ENCODE measurements at places on chromosomes 1 and 21.

- no peak overlapping the region for H3K27ac ChIP-seq
- H3K36me3 ChIP-seq: peaks cover 17% of the 10 kb centered on the region
- no peaks in the 10 kb centered on the region for H3K27me3 ChIP-seq
Measured at GRCh38 chr1:55155522-55155921, 59.6 kb downstream of the USP24 start.

- H3K4me3 ChIP-seq: no peak overlapping the region
- H3K27ac ChIP-seq: peak overlapping the region; percentile 79
- H3K4me1 ChIP-seq: peaks cover 17% of the 10 kb centered on the region
Measured at GRCh38 chr21:38925923-38926322, 120.2 kb downstream of the ETS2 start.

DNA sequence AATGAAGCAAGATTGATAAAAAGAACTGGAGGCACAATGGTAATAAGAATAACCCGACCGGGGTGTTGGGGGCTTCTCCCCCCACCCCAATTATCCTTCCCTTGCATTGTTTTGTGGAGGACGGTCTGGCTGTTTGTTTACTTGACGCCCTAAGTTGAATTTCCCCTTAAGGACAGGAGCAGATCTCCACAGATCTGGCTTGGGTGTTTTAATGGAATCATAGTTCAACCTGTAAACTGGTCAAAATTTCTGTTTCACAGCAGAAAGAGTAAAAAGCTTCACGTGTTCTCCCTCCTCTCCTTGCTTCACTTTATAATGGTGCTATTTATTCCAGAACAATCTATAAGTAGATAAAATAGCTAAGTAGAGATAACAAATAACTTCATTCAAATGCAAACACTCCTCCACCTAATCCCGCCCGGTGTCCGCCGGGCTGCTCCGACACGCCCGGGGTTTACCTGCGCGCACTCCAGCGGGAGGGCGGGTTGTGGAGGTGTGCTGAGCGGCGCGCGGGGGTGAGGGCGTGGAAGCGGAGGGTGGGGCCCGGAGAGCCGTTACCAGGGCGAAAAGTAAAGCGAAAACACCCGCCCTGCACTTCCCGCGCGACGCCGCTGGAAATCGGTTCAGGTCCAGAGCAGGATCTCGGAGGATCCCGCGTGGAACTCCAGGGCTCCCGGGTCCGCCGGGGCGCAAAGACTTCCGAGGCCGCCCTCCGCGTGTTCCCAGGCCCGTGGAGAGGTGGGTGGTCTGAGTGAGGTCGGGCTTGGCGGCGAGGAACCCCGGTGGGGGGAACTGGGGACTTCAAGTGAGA is 2.0 kb upstream of the ATF3 start:
- peak overlapping the region; percentile 82 for H3K4me3 ChIP-seq
- no peaks in the 10 kb centered on the region for H3K27me3 ChIP-seq
- H3K36me3 ChIP-seq: no peaks in the 10 kb centered on the region
- peaks cover 55% of the 10 kb centered on the region for H3K4me1 ChIP-seq

DNA sequence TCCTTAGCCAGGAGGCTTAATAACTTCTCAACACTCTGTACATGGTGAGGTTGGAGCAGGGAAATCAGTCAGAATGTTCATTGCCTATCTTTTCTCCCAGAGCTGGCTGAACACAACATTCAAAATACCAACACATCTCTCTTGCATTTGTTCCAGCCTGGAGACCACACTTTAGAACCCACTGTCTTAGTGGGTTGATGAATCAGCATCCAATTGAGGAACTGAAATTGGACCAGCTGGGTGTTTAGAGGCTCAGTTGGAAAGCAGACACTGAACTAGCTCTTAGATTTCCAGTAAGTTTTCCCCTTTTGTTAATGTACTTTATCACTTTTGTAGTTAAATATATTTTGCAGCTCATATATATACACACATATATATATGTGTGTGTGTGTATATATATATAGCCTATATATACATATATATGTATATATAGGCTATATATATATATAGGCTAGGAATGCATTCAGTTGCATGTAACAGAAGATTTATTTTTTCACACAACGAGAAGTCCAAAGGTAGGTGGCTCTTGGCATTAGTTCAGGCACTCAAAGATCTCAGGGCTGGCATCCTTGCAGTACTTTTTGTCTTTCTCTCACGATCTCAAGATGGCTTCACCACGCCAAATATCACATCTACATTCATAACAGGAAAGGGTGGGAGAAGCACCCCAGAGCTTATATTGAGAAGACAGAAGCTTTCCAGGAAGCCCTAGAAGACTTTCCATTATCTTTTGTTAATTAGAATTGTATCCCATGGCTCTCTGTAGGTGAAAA is 35.0 kb upstream of the HUNK start:
- DNase-seq: no peak
- H3K27me3 ChIP-seq: no peaks in the 10 kb centered on the region
- H3K27ac ChIP-seq: no peak overlapping the region
- H3K4me3 ChIP-seq: no peak overlapping the region
- H3K4me1 ChIP-seq: no peaks in the 10 kb centered on the region

GRCh38 chr1:116855191-116855619 is 54.5 kb upstream of the PTGFRN start:
- DNase-seq: no peak
- H3K27me3 ChIP-seq: no peaks in the 10 kb centered on the region
- peaks cover 42% of the 10 kb centered on the region for H3K4me1 ChIP-seq
- H3K27ac ChIP-seq: peak overlapping the region; percentile 15
- H3K36me3 ChIP-seq: no peaks in the 10 kb centered on the region
- no peak overlapping the region for H3K4me3 ChIP-seq

- H3K27me3 ChIP-seq: no peaks in the 10 kb centered on the region
- no peaks in the 10 kb centered on the region for H3K36me3 ChIP-seq
- H3K4me3 ChIP-seq: no peak overlapping the region
- no peaks in the 10 kb centered on the region for H3K4me1 ChIP-seq
- H3K27ac ChIP-seq: peak overlapping the region; percentile 18
- no peak for DNase-seq
Measured at GRCh38 chr1:204814166-204814884, 56.3 kb upstream of the NFASC start.

DNA sequence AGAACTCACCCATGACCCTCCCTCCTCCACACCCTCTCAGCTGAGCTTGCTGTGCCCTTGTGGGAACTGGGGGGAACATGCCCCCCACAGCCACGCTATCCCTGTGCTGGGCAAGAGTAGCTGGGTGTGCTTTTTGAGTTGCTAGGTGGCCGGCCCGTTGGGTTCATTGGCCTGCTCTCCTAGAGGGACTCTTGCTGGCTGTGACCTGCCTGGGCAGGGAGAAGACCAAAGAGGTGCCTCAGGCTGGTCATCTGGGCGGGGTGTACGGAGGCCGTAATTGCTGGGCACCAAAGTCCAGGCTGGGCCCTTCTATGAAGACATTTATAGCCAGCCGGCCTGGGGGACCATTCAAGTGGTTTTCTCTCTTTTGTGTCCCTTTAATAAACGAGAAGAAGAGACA is 138.3 kb upstream of the ZBTB40 start:
- DNase-seq: no peak
- H3K27ac ChIP-seq: no peak overlapping the region

GRCh38 chr1:237583270-237583669 is 307.5 kb downstream of the ZP4 start:
- no peaks in the 10 kb centered on the region for H3K4me1 ChIP-seq
- H3K36me3 ChIP-seq: no peaks in the 10 kb centered on the region
- no peaks in the 10 kb centered on the region for H3K27me3 ChIP-seq

DNA sequence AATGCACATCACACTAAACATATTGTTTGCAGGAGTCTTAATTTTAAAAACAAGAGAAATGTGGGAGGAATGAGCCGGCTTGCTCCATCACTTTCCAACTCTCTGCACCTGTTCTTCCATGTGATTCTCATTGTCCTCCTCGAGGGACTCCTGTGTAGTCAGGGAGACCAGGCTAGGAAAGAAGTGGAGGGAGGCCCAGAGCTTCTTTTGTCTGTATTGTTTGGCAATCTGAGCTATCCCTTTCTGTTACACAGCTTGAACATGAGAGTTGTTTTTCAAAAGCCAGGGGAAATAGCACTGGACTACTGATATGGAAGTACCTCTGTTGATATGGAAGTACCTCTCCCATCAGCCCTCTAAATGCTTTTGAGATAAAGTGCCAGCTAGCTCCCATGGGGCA is 18.8 kb upstream of the LRRC8D start:
- H3K27ac ChIP-seq: no peak overlapping the region
- H3K36me3 ChIP-seq: no peaks in the 10 kb centered on the region
- H3K4me1 ChIP-seq: no peaks in the 10 kb centered on the region
- no peak overlapping the region for H3K4me3 ChIP-seq
- no peak for DNase-seq
- no peaks in the 10 kb centered on the region for H3K27me3 ChIP-seq

DNA sequence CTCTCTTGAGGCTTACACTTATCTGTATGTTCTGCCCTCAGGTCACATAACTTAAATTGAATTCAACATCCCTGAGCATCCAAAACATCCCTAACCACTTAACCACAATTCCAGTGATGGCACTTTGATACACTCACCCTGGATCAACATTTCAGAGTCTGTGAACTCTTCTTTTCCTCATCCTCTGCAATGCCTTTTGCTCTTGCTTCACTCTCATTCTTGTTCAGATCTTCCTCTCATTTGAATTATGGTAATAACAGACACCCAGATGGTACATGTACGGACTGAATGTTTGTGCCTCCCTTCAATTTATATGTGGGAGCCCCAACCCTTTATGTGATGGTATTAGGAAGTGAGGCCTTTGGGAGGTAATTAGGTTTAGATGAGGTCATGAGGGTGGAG is 33.4 kb downstream of the PTGER3 start:
- no peak overlapping the region for H3K4me3 ChIP-seq
- H3K27me3 ChIP-seq: no peaks in the 10 kb centered on the region
- no peak for DNase-seq
- H3K27ac ChIP-seq: no peak overlapping the region
- H3K4me1 ChIP-seq: no peaks in the 10 kb centered on the region

- H3K4me3 ChIP-seq: peak overlapping the region; percentile 84
- H3K27me3 ChIP-seq: no peaks in the 10 kb centered on the region
- H3K4me1 ChIP-seq: peaks cover 24% of the 10 kb centered on the region
- H3K36me3 ChIP-seq: no peaks in the 10 kb centered on the region
- DNase-seq: no peak
Measured at GRCh38 chr1:61083807-61084440, 1.6 kb downstream of the NFIA start.

GRCh38 chr1:61699911-61700851 is 24.8 kb downstream of the TM2D1 start:
- H3K27me3 ChIP-seq: no peaks in the 10 kb centered on the region
- H3K36me3 ChIP-seq: peaks cover 8% of the 10 kb centered on the region
- H3K4me3 ChIP-seq: no peak overlapping the region
- H3K4me1 ChIP-seq: no peaks in the 10 kb centered on the region
- H3K27ac ChIP-seq: no peak overlapping the region

DNA sequence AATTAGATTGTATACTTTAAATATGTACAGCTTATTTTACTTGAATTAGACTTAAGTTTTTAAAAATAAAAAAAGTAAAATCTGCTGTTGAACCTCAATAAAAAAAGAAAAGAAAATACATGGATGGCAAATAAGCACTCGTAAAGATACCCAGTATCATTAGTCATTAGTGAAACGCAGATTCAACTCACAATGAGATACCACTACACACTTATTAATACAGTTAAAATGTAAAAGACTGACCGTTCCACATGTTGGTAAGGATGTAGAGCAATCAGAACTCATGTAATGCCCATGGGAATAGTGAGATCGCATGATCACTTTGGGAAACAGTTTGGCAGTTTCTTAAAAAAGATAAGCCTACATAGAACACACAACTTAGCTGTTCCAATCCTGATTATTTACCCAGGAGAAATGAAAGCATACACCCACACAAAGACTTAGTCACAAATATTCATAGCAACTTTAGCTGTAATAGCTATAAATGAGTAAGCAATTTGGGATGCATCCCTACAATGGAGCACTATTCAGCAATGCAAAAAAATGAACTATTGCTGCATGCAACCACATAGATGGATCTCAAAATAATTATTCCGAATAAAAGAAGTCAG is 7.3 kb downstream of the SH2D1B start:
- no peak overlapping the region for H3K4me3 ChIP-seq
- no peaks in the 10 kb centered on the region for H3K27me3 ChIP-seq
- no peak for DNase-seq
- H3K4me1 ChIP-seq: no peaks in the 10 kb centered on the region
- H3K27ac ChIP-seq: no peak overlapping the region

GRCh38 chr1:161374373-161374772 is 6.7 kb upstream of the CFAP126 start:
- H3K27ac ChIP-seq: no peak overlapping the region
- H3K27me3 ChIP-seq: no peaks in the 10 kb centered on the region
- DNase-seq: no peak
- H3K36me3 ChIP-seq: no peaks in the 10 kb centered on the region
- H3K4me1 ChIP-seq: no peaks in the 10 kb centered on the region

DNA sequence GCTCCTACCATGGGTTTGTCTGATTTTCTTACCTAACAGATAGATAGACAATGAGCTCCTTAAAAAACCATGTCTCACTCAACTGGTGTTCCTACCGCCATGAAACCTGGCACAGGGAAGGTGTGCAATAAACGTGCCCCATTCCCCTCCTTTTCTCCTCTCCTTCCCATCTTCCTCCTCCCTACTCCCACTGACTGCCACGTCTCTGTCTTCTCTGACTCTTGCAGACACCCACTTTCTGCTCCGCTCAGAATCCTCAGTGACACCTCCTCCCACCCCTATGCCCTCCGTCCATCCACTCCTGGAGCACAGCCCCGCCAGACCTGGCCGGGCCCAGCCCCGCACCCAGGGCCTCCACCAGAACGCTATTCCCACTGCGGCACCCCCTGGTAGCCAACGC is 52.9 kb downstream of the HMGB4 start:
- H3K4me3 ChIP-seq: no peak overlapping the region
- DNase-seq: no peak

DNA sequence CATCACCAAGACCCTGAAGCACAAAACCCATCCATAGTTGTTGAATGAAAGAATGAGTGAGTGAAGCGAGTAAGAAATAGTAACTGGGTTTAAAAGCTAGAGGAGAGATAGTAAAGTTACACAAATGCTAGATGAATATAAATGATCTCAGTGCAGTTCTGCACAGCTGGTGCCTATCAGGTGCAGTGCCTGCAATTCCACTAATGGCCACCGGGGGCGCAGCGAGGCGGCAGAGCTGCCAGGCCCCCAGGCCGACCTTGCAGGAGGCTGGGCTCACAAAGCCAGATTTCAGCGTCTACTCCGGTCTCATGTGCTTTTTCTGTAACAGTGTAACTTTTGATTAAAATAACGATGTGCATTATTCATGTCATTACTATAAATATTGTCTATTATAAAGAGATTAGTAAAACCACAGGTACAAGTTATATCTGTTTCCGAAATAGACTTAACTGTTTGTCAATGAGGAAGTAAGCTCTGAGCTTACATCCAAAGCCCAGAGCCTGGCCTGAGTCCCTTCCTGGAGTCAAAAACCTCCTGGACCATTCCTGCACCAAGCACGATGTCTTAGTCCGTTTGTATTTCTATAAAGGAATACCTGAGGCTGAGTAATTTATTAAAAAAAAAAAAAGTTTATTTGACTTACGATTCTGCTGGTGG is 477.6 kb downstream of the NPHP4 start:
- H3K27me3 ChIP-seq: peaks cover 4% of the 10 kb centered on the region
- H3K4me1 ChIP-seq: no peaks in the 10 kb centered on the region
- no peaks in the 10 kb centered on the region for H3K36me3 ChIP-seq
- H3K27ac ChIP-seq: no peak overlapping the region
- no peak overlapping the region for H3K4me3 ChIP-seq
